ENCODE measurements at places on chromosomes 13 and 19. TPM values are rescaled to one million over a fixed set of nuclear protein-coding genes. Genes with fewer than 3 reads are reported as not detected.

DNA sequence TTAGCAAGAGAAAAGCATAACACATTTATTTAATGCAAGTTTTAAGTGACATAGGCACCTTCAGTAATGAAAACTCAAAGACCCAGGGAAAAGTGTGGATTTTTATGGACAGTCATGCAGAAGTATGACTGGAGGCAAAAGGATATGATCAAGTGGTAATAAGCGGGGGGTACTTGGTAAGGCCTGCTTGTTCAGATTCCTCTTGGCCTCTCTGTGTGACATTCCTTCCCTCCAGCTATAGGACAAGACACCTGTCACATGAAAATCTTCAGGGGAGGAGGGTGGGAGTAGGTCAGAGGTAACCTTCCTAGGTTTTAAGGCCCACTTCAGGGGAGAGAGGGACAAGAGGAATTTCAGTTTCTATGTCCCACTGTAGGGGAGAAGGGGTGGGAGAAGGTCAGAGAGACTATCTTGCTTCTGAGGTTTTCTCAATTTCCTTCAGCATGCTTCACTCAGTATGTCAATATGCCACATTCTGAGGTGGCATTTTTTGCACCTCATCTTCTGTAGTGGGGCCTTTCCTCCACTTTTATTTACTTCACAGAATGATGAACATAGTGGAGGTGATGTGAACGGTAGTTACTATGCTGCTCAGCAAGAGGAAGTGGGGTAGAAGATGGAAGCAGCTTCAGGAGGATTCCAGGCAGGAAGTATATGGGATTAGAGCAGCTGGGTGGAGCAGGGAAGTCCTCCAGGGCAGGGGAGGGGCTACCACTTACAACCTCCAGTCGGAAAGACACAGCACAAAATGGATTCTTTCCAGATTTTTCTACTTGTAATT is 73.2 kb upstream of the RFC3 start:
- no peaks in the 10 kb centered on the region for H3K27me3 ChIP-seq
- H3K27ac ChIP-seq = peak overlapping the region; percentile 100
- DNase-seq = peak; percentile 81

The MRPL4 gene
- 78.6 TPM for total RNA-seq

The CYP4F22 gene
- not detected for total RNA-seq

The FBXW9 gene
- total RNA-seq = 2.1 TPM

GRCh38 chr13:110213461-110214074 is 93.4 kb downstream of the COL4A1 start:
- no peak overlapping the region for H3K4me3 ChIP-seq
- no peak overlapping the region for H3K27ac ChIP-seq
- H3K27me3 ChIP-seq = no peaks in the 10 kb centered on the region

DNA sequence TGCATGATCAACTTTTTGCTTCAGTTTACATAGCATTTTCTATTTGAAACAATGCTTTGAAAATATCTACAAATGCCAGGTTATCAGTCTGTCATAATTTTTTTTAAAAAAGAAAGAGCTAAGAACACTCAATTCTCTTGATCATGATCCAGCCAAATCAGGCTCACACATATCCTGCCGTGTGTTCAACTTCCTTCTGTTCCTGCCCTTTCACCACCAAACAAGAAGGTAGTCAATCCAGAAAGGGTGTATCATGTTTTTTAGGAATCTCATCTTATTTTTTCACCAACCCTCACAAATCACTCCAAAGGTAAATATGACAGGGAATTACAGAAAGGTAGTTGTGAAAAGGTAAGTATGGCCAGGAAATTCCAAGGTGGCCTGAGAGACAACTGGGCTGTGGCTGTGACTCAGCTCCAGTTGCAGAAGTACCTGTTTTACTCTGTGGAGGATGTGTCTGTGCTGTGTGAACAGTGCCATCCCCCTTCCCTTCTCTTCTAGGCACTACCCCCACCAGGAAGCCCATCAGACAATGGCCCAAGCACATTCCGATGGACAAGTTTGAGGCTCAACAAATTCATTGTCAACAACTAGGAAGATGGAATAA is 138.8 kb upstream of the GJB6 start:
- H3K27ac ChIP-seq = no peak overlapping the region
- H3K4me1 ChIP-seq = no peaks in the 10 kb centered on the region
- no peak for DNase-seq
- no peaks in the 10 kb centered on the region for H3K27me3 ChIP-seq
- H3K4me3 ChIP-seq = no peak overlapping the region

- H3K27ac ChIP-seq = no peak overlapping the region
- H3K4me3 ChIP-seq = no peak overlapping the region
- no peaks in the 10 kb centered on the region for H3K27me3 ChIP-seq
- no peaks in the 10 kb centered on the region for H3K4me1 ChIP-seq
- no peaks in the 10 kb centered on the region for H3K36me3 ChIP-seq
- DNase-seq = no peak
Observed at GRCh38 chr13:65932587-65933239, 1297.4 kb downstream of the PCDH9 start.

The TLE6 gene
- total RNA-seq = 5.0 TPM

The CABP5 gene
- not detected for total RNA-seq

DNA sequence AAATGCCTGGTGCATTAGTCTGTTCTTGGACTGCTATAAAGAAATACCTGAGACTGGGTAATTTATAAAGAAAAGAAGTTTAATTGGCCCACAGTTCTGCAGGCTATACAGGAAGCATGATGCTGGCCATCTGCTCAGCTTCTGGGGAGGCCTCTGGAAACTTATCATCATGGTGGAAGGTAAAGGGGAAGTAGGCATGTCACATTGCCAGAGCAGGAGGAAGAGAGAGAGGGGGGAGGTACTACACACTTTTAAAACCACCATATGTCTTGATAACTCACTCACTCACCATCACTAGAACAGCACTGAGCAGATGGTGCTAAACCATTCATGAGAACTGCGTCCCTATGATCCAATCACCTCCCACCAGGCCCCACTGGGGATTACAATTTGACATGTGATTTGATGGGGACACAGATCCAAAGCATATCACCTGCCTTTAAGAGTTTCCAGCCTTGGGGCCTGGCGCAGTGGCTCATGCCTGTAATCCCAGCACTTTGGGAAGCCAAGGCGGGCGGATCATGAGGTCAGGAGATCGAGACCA is 219.0 kb downstream of the KATNAL1 start:
- H3K4me3 ChIP-seq = no peak overlapping the region
- no peaks in the 10 kb centered on the region for H3K36me3 ChIP-seq
- no peak overlapping the region for H3K27ac ChIP-seq
- H3K4me1 ChIP-seq = no peaks in the 10 kb centered on the region
- DNase-seq = no peak
- no peaks in the 10 kb centered on the region for H3K27me3 ChIP-seq

DNA sequence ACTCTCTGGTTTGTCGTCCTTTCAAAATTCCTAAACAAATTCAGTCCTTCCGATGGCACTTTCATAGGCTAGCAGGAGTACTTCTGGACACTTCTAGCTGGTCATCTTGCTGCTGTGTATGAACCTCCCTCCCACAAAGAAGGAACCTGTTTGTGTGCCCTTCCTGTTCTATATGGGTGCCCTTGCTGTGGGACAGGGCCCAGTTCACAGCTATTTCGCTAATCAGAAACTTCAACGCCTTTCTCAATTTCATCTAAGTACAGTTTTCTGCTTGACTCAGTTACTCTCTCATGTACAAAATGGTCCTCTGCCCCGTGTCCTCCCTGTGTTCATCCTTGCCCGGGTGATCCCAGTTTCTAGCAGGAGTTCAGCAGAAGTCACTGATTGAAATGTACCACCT is 96.1 kb downstream of the STARD13 start:
- H3K4me3 ChIP-seq = no peak overlapping the region
- no peaks in the 10 kb centered on the region for H3K27me3 ChIP-seq
- no peak for DNase-seq
- no peak overlapping the region for H3K27ac ChIP-seq

DNA sequence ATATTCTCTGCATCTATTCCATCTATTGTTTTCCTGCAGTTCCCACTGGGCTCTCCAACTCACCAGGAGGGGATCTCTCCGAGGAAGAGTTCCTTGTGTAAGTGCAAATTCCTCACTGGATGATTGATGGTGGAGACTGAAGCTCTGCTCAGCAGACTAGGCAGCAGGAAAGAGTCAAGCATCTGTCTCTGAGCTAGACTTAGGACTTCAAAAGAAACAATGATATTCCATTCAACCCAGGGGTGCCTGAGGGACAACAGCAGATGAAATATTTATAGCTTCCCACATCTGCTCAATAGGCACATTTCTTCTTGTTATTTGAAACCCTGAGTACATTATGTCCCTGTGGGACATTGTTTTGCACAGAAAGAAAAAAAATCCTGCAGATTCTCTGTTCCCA is at the start of the genes OR7A5 and OR7C1:
Gene OR7A5, minus strand, starts transcription at position 175 of the 400 bp plus-strand sequence. CDS start 6,944 bp downstream, outside the sequence.
Gene OR7C1, minus strand, starts transcription at position 175 of the 400 bp plus-strand sequence. CDS start 35,049 bp downstream, outside the sequence.
- H3K27me3 ChIP-seq = no peaks in the 10 kb centered on the region
- peaks cover 11% of the 10 kb centered on the region for H3K4me1 ChIP-seq
- no peak within 1 kb of the TSS for H3K4me3 ChIP-seq
- no peak within 1 kb of the TSS for H3K27ac ChIP-seq
- no peaks in the 10 kb centered on the region for H3K36me3 ChIP-seq

DNA sequence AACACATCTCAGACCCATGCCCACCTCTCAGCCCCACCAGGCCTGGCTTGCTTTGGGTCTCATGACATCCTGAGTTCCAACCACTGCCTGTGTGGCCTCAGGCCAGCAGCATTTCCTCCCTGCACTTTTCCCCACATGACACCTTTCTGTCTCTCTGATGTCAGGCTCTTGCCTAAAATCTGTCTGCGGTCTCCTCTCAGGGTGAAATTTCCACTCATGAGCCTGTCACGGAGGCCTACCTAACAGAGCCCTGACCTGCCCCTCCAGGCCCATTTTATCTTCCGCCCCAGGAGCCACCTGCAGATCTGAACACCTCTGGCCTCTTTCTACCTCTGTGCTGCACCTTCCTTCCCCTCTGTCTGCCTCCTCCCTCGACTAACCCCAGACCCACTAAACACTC is 93.5 kb downstream of the ZDHHC20 start:
- H3K27me3 ChIP-seq = no peaks in the 10 kb centered on the region
- H3K36me3 ChIP-seq = no peaks in the 10 kb centered on the region
- H3K4me3 ChIP-seq = no peak overlapping the region
- H3K27ac ChIP-seq = no peak overlapping the region
- DNase-seq = no peak

GRCh38 chr13:95605448-95606125 is 38.9 kb downstream of the DZIP1 start:
- H3K27ac ChIP-seq = no peak overlapping the region
- DNase-seq = no peak
- H3K4me1 ChIP-seq = peaks cover 12% of the 10 kb centered on the region
- no peaks in the 10 kb centered on the region for H3K27me3 ChIP-seq
- H3K36me3 ChIP-seq = no peaks in the 10 kb centered on the region
- no peak overlapping the region for H3K4me3 ChIP-seq

DNA sequence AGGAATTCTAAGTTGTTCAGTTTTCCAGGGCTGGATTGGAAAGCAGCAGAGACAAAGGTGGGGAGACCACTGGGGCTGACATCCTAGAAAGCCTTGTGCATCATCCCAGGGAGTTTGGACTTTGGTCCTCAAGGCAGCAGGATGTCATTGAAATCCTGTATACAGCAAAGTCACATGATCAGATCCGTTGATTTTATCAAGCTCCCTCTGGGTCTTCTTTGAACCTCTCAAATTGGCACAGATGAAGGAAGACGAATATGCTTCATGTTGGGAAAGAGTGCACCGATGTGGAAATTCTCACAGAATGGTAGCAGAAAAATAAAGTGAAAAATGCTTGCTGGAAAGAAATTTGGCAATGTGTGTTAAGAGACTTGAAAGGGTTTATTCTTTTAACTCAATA is 149.8 kb upstream of the TMTC4 start:
- H3K4me3 ChIP-seq = no peak overlapping the region
- H3K36me3 ChIP-seq = no peaks in the 10 kb centered on the region
- H3K27me3 ChIP-seq = no peaks in the 10 kb centered on the region
- H3K4me1 ChIP-seq = no peaks in the 10 kb centered on the region
- no peak for DNase-seq

DNA sequence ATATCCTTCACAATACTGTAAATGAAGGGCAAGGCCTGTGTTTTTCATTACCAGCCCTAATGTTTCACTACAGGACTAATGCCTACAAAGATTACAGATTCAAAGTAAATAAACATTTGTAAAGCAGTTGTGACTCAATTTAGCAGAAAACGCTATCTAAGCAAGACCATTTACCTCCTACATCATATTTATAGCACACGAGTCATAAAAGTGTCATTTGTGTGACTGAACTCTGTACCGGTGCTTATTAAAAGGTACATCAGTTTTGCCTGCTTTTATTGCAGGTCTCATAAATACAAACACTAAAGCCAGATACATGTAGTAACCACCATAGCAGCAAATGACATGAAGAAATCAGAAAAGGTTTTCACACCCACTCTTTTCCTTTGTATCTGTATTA is 61.5 kb upstream of the SLC15A1 start:
- H3K27ac ChIP-seq = no peak overlapping the region
- DNase-seq = no peak
- no peaks in the 10 kb centered on the region for H3K4me1 ChIP-seq
- no peaks in the 10 kb centered on the region for H3K36me3 ChIP-seq
- H3K4me3 ChIP-seq = no peak overlapping the region
- no peaks in the 10 kb centered on the region for H3K27me3 ChIP-seq

GRCh38 chr13:114077933-114078325 is 54.5 kb downstream of the RASA3 start:
- H3K27ac ChIP-seq = no peak overlapping the region
- H3K4me1 ChIP-seq = no peaks in the 10 kb centered on the region
- DNase-seq = no peak
- no peaks in the 10 kb centered on the region for H3K36me3 ChIP-seq
- H3K4me3 ChIP-seq = no peak overlapping the region

DNA sequence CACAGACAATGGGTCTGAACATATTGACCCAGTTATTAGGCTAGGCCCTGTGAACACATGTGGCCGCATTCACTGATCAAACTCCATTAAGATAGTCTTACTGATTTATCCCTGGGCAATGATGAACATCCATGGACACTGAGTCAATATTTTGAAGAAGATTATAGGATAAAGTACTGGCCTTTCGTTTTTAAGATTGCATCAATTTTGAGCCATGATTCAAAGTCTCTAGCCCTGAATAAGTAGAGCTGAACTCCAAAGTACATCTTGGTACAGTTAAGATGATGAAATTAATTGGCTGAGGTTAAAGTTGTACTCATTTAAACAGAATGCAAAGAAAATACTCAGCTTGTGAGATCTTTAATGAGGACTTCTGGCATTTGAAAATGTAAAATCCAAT is 1581.9 kb downstream of the EFNB2 start:
- no peaks in the 10 kb centered on the region for H3K4me1 ChIP-seq
- H3K27me3 ChIP-seq = no peaks in the 10 kb centered on the region
- DNase-seq = no peak
- no peaks in the 10 kb centered on the region for H3K36me3 ChIP-seq
